Kidney tubule cell (primary cell): ENCODE measurements at places on chromosomes 3 and 15.

GRCh38 chr3:66380200-66380932, 120.5 kb downstream of the LRIG1 start:
- no peak for DNase-seq

DNA sequence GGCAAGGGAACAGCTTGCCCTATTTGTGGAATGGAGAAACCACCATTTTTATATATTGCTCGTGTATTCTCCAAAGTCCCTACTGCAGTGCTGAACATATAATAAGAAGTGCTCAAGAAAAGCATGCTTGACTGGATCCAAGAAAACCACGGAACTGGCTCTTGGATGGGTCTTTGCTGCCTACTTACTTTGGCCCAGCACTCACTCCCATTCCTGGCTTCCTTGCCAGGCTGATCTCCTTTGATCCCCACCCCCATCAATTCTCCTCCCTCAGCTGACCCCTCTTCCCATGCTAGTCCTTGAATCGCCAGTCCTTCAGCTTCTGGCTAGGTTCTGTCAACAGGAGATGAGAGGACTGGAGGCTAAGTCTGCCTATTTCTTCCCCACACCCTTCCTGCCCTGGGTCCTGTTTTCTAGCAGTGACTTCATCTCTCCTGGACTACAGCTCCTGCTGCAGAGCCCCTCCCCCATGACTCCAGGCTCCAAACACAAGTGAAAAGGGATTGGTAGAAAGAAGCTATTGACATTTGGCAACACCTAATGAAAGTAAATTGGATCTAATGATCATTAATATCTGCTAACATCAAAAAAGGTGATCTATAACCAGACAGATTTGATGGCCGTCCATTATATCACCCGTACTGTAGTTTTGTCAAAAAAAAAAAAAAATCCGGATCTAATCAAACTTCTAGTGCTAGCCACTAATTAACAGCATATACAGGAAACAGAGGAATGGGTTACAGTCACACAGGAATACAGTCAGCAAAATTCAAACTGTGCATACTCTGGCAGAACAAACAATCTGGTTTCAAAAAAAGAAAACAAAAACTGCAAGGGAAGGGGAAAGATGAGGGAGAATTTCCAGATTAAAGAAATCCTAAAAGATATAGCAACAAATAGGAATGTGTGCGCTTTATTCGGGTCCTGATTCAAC, 7.8 kb downstream of the FAM240A start:
- DNase-seq = no peak

- DNase-seq = no peak
These were observed 57.6 kb upstream of the ABI3BP start for GRCh38 chr3:101050866-101051265.

DNA sequence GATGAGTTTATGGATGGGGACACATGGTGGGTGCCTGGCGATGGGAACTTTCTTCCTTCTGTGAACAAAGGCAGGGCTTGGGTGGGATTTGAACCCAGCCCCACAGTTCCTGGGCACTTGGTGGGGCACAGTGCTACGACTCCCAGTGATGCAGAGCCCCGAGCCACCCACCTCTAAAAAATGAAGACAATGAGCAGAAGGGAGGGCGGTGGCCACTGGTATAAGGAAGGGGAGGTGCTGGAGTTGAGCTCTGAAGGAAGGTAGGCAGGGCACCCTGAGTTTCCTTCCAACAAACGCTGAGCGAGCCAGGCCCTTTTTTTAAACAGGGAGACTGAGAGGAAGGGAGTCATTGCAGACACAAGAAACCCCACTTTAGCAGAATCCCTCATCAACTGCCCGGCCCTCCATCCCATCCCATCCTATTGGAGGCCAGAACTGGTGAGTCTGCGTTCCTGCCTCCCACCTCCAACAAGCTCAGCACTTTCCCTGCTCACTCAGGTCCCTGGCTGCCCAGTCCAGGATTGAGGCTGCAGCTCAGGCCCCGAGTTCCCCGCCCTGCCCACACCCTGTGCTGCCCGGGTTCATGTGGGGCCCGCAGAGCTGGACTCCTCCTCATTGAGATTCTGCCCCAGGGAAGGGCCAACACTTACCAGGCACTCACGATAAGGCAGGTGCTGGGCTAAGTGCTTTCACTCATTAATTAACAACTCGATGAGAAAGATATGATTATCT, 57.3 kb downstream of the LINGO1 start:
- no peak for DNase-seq

DNA sequence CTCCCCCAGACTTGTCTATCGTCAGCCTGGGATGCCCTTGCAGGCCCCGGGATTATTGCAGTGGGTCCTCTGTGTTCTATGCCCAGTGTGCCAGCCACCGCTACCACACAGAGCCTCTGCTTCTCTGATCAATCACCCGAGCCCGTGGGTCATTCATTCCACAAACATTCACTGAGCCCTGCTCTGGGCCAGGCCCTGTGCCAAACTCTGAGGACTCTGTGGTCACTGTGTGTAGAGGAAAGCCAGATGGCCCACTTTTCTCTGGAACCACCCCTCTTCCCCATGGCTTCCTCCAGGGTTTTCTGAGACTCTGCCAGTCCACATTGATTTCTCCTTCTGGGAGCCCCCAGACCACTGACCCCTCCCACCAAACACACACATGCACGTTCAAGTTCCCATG, 55.5 kb downstream of the BSN start:
- DNase-seq = no peak

GRCh38 chr3:181711325-181712135, at the start of gene SOX2:
Gene SOX2 (plus strand): TSS chr3:181711925. CDS start chr3:181712361, 436 bp downstream.
- peak; percentile 79 for DNase-seq

- DNase-seq = no peak
These were observed 281.5 kb upstream of the DPPA4 start for GRCh38 chr3:109618766-109619378.

DNA sequence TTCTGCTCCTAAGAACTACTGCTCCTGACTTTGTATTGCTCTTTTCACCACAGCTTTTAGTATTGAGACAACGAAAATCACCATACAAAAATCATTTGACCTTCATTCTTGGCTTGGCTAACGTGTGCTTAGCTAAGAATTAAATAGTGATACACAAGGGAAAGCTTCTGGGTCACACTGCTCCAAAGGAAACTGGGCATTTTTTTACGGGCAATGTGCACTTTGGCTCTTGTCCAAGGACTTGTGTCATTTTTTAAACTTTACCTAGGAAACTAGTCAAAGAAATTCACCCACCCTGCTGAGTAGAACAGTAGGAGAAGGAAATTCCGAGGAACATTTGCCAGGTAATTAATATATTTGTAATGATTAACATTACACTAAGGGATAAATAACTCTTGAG, 19.8 kb downstream of the WDR72 start:
- peak; percentile 77 for DNase-seq

DNA sequence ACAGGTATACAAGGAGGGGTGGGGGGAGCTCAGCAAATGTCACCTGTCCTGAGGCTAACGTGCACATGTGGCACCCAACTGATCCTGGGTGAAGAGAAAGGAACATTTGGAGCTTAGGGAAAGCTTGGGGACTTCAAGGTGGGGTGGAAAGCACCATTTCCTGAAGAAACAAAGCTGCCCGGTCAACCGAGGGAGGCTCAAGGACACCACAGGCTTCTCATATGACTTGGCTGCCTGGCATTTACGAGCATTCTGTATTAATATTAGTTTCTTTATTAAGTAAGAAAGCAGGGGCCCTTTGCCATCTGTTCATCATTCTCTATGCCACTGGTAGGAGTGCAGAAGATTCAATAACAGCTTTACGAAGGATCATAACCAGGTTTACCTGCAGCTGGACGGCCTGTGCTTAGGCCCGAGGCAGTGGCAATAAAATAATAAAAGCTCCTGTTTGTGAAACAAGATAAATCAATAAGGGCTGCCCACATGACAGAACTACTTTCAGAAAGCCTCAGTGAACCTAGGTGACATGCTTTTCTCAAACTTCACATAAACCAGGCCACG, 54.0 kb downstream of the ETV5 start:
- DNase-seq = no peak

DNA sequence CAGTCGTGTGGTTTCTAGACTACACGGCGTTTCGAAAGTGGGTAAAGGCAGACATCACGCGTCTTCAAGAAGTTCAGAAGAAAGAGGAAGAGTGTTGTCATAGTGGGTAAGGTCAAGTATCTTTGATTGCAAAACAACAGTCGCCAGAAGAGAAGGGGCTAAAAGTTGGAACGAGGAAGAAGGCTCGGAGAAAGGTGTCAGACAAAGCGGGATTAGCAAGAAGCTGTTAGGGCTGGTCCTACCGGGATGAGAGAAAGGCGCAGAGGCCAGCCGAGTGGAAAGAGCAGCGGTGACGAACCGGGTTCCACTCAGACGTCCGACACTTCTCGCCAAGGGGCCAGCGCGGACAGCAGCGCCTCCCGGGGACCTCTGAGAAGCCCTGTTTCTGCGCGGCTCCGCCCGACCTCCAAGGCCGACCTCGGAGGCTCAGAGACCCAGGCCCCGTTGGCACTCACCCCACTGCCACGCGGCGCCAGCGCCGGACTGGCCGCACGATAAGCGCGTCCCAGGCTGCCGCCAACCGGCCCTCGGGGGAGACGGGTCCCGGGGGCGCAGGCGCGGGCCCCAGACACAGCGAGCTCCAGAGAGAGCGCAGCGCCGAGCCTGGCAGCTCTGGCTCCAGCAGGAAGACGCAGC, 436 bp downstream of the ADPGK start:
- peak; percentile 58 for DNase-seq

DNA sequence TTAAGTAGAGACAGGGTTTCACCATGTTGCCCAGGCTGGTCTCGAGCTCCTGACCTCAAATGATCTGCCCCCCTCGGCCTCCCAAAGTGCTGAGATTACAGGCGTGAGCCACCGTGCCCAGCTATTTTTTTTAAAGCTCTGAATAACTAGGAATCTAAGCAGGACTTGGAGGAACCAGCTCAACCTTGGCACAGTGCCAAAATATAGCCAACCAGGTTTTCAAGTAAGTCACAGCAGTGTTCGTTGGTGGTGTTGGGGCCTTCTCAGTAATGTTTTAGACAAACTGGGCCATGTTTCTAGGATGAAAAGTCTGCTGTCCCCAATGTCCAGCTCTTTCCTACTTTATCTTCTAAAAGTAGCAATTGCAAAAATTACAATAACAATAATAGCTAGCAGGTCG, 6.4 kb upstream of the ADAM10 start:
- DNase-seq = peak; percentile 46

DNA sequence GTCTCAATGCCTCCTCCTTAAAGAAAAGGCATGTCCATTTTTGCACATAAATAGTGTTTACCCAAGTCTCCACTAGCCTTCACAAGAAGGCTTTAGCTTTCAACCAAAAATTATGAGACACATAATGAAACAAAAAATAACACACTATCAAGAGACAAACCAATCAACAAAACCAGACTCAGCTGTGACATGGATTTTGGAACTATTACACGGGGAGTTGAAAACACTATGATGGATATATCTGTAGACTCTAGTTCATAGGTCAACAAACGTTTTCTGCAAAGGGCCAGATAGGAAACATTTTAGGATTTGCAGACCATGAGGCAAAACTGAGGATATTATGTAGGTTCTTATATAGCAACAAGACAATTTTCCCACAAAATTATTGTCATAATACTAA, 24.9 kb downstream of the MYL3 start:
- no peak for DNase-seq

- DNase-seq = no peak
These were observed 9.9 kb downstream of the BCL6 start for GRCh38 chr3:187735383-187735782.

GRCh38 chr3:100777271-100777670, 68.0 kb downstream of the TFG start:
- DNase-seq = peak; percentile 68

GRCh38 chr3:144477593-144477992, 506.0 kb downstream of the DIPK2A start:
- no peak for DNase-seq

- DNase-seq = peak; percentile 74
These were observed 68.4 kb upstream of the TNFAIP8L3 start for GRCh38 chr15:51162865-51163762.

GRCh38 chr3:22779737-22780136, 423.4 kb upstream of the UBE2E2 start:
- no peak for DNase-seq

DNA sequence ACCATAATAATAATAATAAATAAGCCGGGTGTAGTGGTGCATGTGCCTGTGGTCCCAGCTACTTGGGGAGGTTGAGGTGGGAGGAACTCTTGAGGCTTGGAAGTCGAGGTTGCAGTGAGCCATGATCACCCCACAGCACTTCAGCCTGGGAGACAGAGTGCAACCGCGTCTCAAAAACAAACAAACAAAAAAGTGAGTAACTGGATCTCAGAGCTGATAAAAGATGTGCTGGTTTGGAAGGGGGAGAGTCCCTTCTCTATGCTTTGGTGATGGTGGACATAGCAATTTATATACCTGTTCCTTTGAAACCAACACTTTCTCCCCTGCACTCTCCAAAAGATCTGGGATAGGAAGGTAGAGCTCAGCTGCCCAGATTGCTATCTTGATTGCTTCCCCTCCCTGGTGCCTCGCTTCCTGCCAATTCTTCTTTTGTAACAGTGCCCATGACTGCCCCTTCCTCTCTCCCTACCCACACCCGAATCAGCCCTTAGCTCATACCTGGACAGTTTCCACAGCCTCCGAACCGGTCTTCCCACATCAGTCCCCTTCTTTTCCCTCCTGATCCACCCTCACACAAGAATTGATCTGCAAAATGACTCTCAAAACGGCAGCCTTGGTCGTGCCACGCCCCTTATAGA, 55.1 kb upstream of the UBE2E1 start:
- DNase-seq = no peak

DNA sequence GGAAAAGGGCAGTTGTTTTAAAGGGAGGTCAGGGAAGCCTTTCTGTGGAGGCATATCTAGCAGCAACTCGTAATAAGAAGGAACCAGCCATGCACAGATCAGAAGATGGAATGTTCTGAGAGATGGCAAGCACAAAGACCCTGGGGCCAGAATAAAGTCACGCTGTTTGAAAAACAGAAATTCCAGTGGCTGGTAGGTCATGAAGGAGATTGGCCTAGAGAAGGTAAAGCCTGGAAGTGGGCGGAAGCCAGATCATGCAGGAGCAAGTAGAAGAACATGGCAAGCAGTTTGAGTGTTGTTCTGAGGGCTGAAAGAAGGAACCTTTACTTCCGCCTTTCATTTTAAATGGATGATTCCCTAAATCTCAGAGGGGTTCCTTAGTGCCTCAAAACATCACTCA, 208.1 kb upstream of the PPP2R3A start:
- DNase-seq = no peak

DNA sequence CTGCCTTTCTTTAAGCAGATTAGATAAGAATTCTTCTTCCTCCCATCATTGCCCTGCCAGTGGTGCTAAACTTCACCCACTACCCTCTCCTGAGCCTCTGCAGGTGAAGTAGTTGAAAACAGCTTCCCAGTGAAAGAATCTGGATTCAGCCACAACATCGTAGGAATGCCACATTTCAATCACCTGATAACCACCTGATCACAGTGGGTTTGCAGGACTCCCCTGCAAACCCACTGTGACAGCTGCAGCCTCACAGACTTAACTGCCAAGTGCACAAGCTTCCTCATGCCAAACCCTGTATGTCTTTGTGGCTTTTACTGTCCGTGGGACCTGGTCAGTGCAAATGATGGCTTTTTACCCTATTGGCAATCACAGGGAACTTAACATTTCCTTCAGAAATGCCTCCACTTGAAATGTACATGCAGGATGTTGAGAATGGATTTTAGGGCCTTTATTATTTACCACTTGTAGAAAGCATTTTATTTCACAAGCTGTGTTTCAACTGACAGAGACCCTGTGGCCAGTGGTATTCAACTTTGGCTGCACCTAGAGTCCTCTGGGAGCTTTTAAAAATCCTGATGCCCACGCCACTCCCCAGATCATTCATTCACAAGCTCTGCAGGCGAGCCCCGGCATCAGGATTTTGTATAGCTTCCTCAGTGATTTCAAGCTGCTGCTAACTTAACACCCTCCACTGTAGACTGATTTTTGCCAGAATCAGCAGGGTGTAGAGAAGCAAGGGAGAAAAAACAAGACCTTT, 49.1 kb downstream of the OXNAD1 start:
- no peak for DNase-seq
